Activated CD4-positive, alpha-beta T cell treated with anti-CD3 and anti-CD28 coated beads for 24 hours (primary cell): ENCODE measurements at places on chromosomes 11 and 22.

DNA sequence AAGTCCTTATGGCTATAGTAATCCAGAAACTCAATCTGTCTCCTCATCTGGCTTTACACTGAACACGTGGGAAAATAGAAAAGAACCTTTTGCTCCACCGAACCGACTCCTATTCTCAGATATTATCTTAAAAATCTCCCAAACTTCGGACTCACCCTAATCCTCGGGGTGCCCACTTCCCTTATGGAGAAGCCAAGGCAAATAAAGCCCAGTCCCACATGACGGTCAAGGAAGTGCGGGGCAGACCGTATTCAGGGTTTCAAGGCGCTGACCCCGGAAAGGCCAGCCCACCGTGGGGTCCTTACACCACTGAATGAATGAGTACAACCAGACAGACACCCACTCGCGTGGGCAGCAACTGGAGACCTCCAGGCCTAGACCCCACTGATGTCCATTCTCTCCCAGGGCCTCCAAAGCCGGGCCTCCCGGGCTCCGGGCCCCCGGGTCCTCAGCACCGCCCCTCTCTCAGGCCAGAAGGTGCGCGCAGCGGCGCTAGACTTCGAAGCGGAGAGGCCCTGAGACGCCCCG, 489 bp downstream of the NUP98 start:
- no peak for DNase-seq

DNA sequence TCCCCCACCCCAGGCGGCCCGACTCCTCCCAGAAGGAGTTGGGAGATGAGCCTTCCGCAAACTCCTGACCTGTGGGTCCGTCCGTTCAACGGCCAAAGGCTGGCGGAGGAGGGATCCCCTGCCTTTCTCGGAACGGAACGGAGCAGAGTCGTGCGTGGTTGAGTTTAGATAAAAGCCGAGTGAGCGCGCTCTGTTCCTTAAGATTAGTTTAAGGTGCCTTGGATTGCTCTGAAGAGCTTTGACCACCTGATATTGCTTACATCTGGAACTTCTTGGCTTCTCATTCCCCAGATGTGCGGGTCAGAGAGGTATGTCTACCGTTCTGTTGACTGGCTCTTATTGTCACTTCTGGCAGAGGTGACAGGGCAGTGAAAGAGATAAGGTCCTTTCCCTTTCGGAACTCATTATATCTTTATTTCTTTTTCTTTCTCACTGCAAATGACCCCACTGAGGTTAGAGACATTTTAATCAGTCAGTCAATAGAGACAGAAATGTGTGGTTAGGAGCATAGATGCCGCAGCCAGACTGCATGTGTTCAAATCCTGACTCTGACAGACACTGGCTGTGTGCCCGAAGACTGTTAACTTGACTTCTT, at the start of gene TRIM6:
TSS of gene TRIM6 (plus strand) at position 31 of the 595 bp plus-strand sequence. CDS start at position 292, 261 bp downstream.
- DNase-seq: no peak

DNA sequence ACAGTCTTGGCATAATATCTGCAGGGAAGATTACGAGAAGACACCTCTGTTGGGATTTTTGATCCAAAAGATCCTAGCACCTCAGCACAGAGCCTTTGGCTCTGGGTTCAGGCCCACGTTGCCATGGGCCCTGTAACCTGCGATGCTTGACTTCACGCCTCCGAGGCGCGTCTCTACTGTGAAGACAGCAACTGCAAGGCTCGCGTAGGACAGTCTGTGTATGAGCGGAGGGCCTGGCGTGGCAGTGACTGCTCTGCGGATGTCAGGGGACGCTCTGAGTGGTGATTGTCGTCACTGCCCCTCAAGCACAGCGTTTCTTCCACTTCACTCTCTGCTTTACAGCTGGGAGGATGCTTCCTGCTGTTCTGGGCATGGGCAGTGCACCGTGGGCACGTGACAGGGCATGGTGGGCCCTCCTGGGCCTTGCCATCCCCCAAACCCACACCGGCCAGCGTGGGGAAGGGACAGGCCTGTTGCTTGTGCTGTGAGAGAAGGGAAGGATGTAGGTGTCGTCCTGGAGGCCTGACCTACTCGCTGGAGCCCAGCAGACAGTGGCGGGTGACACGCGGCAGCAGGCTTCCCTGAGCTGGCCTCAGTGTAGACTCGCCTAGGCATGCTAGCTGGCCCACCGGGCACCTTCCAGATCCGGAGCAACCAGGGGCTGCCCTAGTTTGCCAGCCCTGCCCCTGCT, 26.5 kb downstream of the GLB1L2 start:
- no peak for DNase-seq

GRCh38 chr11:122775675-122776271, 62.5 kb upstream of the CRTAM start:
- no peak for DNase-seq

- DNase-seq: no peak
Observed at GRCh38 chr11:13375798-13376197, 87.2 kb downstream of the BTBD10 start.

GRCh38 chr11:129184581-129184980, 7.5 kb downstream of the ARHGAP32 start:
- DNase-seq: no peak

DNA sequence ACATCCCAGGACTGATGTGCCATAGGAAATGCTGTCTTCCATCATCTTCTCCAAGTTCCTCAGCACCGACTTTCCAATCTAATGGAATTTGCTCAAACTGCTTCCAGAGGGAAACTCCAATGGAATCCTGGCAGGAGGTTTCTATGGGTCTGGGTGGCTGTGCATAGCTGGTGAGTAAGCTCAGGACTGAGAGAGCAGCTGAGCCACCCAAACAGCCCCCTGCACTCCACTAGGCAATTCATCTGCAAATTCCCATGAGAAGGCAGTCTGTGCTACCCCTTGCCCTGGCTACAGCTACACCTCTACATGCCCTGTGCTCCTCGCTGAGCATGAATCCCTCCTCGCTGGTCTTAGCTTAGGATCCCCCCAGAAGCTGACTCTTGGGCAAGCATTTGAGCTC, 127.9 kb upstream of the CSNK2A3 start:
- DNase-seq: no peak

- DNase-seq: no peak
Observed at GRCh38 chr11:31798554-31799434, 12.3 kb downstream of the PAX6 start.

DNA sequence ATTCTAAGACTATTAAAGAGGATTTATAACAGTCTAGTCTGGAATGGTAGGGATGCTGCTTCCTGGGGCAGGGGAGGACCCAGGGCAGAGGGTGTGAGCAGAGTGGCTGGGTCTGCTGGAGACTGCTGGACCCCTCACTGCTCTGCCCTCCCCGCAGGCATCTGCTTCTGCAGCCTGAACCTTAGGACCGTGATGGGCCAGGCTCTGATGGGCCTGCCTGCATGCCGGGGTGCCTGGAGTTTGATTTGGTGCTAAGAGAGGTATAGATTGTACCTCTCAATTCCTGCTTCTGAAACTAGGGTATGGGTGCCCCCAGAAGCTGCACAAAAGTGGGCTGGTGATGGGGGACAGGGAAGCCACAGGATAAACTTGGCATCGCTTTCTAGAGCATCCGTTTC, 54.9 kb downstream of the CD82 start:
- DNase-seq: no peak

GRCh38 chr11:48090174-48090573, 109.8 kb downstream of the PTPRJ start:
- DNase-seq: no peak

GRCh38 chr11:108752297-108752751, 87.5 kb downstream of the DDX10 start:
- no peak for DNase-seq

DNA sequence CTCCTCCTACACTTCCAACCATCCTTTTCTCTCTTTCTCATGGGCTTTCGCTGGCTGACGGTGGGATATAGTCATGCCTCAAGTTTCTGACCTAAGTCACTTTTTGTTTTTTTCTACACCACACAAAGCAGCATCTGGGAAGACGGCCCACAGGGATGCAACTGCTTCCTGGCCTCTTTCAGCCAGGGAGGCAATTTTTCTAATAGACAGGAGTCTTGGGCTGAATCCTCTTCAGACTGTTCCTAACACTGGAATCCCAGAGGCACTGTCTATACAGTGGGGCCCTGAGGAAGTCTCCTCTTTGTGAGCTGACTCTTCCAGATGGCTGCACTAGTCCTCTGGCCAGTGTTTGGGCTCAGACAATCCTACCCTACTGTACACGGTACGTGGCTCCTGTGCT, 39.7 kb upstream of the OLFML1 start:
- DNase-seq: no peak

GRCh38 chr11:68927280-68928135, 23.8 kb downstream of the IGHMBP2 start:
- no peak for DNase-seq

DNA sequence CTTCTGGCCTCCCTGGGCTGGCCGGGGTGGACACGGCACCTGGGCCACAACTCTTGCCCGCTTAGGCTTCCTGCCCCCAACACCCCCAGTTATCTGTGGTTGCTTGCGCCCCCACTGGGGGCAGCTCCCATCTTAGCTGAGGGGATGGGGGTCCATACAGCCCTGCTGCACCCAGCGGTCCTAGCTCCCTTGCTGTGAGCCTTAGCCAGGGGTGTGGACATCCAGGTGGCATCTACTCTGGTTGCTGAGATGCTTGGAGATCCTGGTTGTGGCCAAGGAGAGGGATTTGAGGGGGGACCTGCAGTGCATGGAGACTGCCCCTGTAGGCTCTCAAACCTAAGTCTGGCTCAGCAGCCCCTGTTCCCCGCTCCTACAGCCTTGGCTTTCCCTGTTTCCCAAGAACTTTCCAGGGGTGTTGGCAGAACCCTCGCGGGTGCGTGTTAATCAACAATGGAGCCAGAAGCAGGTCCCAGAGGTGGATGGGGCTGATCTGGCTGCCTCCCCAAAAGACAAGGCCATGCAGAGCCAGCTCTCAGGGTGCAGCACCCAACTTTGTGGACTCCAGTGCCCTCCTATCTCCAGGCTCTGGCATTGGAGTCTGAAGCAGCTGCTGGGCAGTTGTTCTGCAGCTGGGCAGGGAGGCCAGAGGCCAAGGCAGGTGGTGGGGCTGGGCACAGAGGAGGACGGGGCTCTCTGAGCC, 3.3 kb downstream of the KCNQ1 start:
- no peak for DNase-seq
